Vein endothelial cell (primary cell): ENCODE measurements at places on chromosomes 5 and 9. TPM values are rescaled to one million over a fixed set of nuclear protein-coding genes. Genes with fewer than 3 reads are reported as not detected.

FGFR4 gene
- total RNA-seq, result 2.3 and 4.6 TPM in 2 replicates

PCDH12 gene
- 32.7 and 55.6 TPM in 2 replicates for total RNA-seq

CDH18 gene
- 0.10 TPM in 1 of 2 replicates, not detected in the other for total RNA-seq

ARL14EPL gene
- 0.33 and 0.67 TPM in 2 replicates for total RNA-seq

CDC20B gene
- total RNA-seq, result under 0.01 and 0.19 TPM in 2 replicates

SQSTM1 gene
- 470 and 485 TPM in 2 replicates for total RNA-seq

COL15A1 gene
- total RNA-seq, result 1.6 and 5.2 TPM in 2 replicates

EIF4EBP3 gene
- 0.38 and 1.3 TPM in 2 replicates for total RNA-seq

ARSB gene
- 20.9 and 29.0 TPM in 2 replicates for total RNA-seq

BHMT2 gene
- 0.65 and 3.0 TPM in 2 replicates for total RNA-seq

PCDHGA1 gene
- 0.65 and 0.67 TPM in 2 replicates for total RNA-seq

LIFR gene
- total RNA-seq, result 60.4 and 75.7 TPM in 2 replicates

SLC36A3 gene
- not detected in 2 replicates for total RNA-seq
